HTR-8/SVneo (cell line): ENCODE measurements at places on chromosomes 1 and 21.

DNA sequence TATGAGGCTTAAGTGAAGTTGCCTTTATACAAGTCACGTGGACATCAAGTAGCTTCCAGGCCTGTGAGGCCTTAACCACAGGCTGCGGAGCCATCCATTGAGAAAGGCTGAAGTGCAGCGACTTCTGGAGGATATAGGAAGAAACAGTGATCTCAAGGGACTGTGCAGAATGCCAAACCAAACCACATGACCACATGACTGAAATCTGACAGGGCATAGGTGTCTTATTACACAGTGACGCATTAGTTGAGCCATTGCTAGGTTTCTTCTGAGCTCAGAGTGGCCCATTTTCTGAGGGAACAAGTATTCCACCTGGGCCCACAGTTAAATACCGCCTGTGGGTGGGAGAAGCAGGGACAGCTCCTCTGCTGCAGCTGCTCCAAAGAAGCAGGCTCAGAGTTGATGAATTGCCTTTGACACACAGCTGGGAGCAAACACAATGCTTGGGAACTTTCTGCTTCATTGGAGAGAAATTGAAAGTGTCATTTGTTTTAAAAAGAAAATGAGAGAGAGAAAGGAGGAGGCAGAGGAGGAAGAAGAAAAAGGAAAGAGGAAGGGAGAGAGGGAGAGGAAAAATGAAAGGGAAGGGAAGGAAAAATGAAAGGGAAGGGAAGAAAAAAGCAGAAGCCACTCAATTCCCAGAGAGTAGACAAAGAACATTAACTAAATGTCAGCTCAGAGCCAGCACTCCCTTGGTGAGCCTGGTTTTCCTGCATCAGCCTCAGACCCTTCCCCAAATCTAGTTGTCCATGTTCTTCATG, 94.4 kb downstream of the COLGALT2 start:
- peak; percentile 85 for DNase-seq

- DNase-seq: peak; percentile 73
These were observed at the start of gene GNG4 for GRCh38 chr1:235649368-235650163. TSS of gene GNG4 (minus strand) at chr1:235649784. CDS start at chr1:235583838, 65,946 bp downstream.

- no peak for DNase-seq
These were observed 58.8 kb downstream of the SSBP3 start for GRCh38 chr1:54347261-54347954.

DNA sequence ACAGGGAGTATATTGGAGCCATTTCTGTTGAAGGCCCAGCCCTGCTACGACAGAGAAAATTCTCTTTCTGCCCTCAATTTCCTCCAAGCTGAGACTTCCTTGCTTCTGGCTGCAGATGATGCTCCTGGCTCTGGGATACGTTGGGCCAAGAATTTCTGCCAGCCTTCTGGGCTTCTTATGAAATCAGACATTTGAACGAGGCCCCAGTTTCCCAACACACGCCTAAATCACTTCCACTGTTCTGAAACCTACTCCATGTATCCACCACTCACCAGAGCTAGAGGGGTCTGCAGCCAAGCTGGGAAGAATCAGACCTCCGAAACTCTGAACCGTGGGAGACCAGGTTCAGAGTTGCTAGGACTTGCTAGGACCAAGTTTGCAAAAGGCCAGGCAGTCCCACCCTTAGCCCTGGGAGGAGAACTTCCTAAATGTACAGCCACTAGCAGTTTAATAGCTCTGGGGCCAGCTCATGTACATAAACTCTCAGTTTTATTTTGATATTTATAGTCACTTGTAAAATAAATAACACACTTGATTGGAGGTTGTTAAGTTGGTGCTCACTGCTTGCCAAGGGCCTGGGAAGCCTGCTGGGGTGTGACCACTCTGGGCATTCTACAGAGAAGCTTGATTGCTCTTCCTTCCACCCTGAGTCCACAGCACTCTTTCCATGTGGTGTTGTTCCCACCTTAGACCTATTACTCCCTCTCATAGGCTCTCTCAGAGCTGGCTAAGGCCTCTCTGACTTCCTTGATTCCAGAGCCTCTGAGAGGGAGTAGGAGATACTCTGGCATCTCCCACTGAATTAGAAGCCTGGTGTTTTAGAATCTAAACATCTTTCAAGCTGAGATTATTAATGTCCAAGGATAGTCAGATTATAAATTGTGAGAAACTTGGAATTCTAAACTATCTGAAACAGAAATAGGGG, 83.4 kb upstream of the TRABD2B start:
- no peak for DNase-seq

- DNase-seq: no peak
These were observed 12.7 kb upstream of the TAS1R2 start for GRCh38 chr1:18872071-18872611.

GRCh38 chr1:164589961-164590507, 31.1 kb downstream of the PBX1 start:
- DNase-seq: no peak

DNA sequence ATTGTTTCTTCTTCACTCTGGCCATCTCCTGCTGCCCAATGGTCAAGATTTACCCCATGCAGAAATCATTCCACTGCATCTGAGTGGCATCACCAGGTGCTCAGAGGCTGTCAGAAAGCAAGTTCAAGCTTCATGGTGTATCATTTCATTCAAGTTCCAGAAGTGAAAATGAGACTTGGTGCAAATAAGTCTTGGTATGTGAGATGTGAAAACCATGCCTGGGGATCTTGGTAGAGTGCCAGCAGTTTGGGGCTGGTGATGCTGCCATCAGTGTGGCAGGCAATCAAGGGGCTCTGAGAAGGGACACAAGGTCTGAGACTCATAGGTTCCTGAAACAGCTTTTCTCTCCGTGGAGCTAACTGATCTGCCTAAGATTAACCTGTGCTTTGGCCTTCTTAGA, 52.0 kb downstream of the CD2 start:
- no peak for DNase-seq

DNA sequence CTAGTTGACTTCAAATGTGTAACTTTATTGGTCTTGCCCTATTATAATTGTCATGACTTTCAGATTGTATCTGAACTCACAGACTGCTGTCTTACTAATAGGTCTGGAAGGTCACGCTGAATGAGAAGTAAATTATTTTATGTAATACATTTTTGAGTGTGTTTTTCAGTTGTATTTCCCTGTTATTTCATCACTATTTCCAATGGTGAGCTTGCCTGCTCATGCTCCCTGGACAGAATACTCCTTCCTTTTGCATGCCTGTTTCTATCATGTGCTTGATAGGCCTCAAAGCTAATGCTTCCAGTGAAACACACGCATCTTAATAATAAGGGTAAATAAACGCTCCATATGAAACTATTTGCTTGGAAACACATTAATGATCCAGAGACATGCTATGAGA, 7.3 kb downstream of the RGS4 start:
- no peak for DNase-seq

GRCh38 chr1:201353186-201353940, 24.1 kb downstream of the TNNT2 start:
- DNase-seq: no peak

- no peak for DNase-seq
These were observed 92.5 kb downstream of the NOS1AP start for GRCh38 chr1:162161916-162162550.

DNA sequence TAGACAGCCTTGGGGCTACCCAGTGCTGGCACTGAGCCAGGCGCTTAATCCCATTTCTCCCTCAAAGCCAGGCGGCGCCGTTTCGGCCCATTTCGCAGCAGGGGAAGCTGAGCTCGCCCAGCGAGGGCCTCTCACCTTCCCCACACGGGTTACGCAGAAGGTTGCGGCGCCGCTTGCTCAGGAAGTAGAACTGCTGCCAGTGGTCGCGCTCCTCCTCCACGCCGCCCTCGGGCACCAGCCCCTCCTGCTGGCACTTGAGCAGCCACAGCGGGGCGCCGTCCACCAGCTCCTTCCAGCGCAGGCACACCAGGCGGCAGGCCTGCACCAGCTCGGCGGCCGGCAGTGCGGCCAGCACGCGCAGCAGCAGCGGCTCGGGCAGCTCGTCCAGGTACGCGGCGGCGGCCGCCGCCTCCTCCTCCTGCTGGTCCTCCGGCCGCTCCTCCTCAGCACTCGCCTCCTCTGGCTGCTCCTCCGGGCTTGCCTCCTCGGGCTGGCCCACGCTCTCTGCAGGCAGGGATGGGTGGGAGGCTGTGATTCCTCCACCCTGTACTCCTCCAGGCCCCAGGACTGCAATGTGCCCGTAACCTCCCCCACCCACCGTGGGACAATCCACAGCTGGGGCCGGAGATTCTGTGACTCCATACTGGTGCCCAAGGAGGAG, 3.8 kb downstream of the FBXO2 start:
- no peak for DNase-seq

GRCh38 chr1:232568906-232569553, 60.9 kb downstream of the SIPA1L2 start:
- DNase-seq: no peak

DNA sequence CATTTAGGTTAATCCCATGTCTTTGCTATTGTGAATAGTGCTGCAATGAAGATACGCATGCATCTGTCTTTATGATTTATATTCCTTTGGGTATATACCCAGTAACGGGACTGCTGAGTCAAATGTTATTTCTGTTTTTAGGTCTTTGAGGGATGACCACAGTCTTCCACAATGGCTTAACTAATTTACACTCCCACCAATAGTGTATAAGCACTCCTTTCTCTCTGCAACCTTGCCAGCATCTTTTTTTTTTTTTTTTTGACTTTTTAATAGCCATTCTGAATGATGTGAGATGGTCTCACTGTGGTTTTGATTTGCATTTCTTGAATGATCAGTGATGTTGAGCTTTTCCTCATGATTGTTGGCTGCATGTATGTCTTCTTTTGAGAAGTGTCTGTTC, 33.5 kb downstream of the ASH1L start:
- no peak for DNase-seq

DNA sequence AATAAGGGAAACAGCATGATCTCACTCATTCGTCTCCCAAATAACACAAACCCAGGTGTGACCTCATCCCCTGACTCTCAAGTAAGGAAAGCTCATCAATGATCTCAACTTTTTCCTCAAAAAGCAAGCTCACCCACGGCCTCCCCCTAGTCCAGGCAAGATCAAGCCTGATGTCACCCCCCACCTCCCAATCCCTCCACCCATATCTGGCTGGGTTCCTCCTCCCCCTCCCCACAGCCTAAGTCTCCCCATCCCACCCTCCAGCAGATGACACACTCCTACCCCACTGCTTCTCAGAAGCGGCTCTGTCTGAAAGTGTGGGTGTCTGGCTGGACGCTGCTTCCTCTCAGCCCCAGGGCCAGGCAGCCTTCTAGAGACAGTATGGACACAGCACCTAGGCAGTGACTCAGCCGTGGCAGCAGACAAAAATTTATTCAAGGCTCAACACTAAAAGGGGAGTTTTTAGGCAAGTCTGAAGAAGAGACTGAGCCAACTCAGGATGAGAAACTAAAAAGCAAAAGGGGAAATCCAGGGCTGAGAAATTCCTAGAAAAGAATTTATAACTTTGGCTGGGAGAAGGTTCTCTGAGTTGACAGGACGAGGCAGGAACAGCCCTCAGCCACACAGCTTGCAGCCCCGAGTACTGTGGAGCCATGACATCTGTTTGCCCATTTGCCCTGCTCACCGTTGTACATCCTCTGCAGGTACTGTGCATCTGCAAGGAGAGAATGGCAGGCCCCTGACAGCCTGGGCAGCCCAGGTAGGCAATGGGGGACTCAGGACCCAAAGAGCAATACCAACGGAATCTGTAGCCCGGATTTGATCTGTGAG, 81.6 kb upstream of the LRRC8D start:
- DNase-seq: no peak

DNA sequence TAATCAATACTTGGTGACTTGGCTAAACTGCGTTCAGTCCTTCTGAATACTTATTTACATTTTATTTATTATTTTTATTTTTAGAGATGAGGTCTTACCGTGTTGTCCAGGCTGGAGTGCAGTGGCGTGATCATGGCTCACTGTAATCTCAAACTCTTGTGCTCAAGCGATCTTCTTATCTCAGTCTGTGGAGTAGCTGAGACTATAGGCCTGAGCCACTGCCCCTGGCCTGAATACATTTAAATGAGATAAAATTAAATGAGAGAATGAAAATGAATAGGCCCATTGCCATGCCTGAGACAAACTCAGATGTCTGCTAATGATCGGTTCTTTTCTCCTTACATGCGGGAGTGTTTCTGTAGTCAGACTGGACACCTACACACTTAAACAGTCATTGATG, 86.0 kb downstream of the GALNT2 start:
- no peak for DNase-seq

- DNase-seq: no peak
These were observed 8.8 kb upstream of the SPEN start for GRCh38 chr1:15838721-15839120.

GRCh38 chr1:53557830-53558738, 98.9 kb downstream of the DMRTB1 start:
- DNase-seq: no peak

GRCh38 chr1:230288641-230289349, 137.3 kb downstream of the PGBD5 start:
- no peak for DNase-seq

DNA sequence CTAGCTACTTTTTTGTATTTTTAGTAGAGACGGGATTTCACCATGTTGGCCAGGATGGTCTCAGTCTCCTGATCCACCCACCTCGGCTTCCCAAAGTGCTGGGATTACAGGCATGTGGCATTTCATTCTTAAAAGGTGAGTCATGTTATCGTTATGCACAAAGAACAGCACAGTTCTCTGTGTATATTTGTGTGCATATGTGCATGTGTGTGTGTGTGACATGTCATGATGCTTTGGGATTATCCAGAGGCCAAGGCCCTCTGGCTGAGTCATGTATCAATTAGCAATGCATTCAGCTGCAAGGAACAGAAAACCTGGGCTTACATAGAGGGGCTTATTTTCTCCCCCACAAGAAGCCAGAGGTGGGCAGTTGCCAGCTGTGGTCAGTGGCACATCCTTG, 301.7 kb upstream of the KAZN start:
- DNase-seq: no peak

GRCh38 chr21:33495743-33496142, 4.2 kb upstream of the DNAJC28 start:
- DNase-seq: no peak

DNA sequence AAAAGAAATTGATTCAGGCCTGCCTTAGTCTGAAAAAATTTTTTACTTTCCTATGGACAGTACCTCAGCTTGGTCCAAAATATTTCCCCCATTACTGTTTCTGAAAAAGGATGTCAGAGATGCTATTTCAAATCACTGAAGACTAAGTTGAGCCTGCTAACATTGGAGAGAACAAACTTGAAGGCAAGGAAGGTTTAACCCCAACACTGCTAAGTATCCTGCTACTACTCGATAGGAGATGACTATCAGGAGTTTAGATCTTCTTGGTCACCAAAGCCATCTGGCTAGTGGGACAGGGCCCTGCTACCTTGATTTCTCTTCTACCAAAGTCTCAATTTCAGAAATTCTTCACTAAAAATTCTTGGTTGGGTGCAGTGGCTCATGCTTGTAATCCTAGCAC, 22.7 kb upstream of the POGZ start:
- DNase-seq: no peak

GRCh38 chr1:151858030-151858746, 4.7 kb upstream of the THEM5 start:
- no peak for DNase-seq

GRCh38 chr1:44565833-44566232, 108.4 kb downstream of the TMEM53 start:
- DNase-seq: no peak

GRCh38 chr1:46406881-46407608, 12.9 kb downstream of the FAAH start:
- DNase-seq: no peak
